ENCODE measurements at places on chromosomes 16 and 17. TPM values are rescaled to one million over a fixed set of nuclear protein-coding genes. Genes with fewer than 3 reads are reported as not detected.

Gene ITGAX
- total RNA-seq, result 0.42 TPM

Gene MFAP4
- total RNA-seq, result 0.69 TPM

Gene TBC1D16
- 20.3 TPM for total RNA-seq

Gene THOC6
- total RNA-seq, result 24.0 TPM

DNA sequence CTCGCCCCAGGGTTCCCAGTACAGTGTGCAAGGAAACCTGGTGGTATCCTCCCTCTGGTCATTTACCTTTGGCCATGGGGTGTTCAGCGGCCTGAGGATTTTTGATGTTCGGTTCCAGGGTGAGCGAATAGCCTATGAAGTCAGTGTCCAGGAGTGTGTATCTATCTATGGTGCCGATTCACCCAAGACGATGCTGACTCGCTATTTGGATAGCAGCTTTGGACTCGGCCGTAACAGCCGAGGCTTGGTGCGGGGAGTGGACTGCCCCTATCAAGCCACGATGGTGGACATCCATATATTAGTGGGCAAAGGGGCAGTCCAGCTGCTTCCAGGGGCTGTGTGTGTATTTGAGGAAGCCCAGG lies 1.2 kb downstream of the AOC2 start:
- DNase-seq, result no peak

DNA sequence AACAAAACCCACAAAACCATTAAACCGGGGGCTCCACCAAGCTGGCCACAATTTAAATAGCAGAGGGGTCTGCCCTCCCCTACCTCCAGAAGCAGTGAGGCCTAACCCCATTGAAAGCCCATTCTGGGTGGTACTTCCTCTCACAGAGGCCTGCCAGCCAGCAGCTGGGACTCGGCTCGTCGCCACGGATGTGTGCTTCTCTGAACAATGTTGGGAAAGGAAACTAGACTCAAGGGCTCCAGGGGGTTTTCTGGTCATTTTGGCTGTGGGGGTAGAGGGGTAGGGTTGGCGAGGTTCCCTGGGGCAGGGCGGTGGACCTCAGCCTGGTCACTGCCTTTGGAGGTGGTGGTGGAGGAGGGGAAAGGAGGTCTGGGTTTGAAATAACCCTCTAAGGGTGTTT lies 4.7 kb upstream of the PLCG2 start:
- DNase-seq, result no peak

GRCh38 chr17:80995131-80995530 lies 3.5 kb downstream of the CHMP6 start:
- DNase-seq, result no peak

DNA sequence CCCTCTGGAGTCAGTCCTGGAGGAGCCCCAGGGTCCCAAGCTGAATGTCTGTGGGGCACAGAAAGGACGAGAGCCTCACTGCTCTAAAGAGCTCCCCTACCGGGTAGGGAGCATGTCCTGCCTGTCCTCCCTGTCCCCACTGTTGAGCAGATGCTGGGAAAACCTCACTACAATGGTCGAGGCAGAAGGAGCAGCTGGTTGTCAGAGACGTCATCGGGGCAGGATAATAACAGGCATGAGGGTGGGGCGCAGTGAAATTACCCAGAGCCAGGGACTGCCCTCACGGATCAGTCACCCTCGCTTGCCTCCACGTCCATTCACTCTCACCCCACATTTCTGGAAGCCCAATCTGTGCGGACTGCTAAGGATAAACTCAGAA lies 538 bp downstream of the TM4SF5 start:
- no peak for DNase-seq

DNA sequence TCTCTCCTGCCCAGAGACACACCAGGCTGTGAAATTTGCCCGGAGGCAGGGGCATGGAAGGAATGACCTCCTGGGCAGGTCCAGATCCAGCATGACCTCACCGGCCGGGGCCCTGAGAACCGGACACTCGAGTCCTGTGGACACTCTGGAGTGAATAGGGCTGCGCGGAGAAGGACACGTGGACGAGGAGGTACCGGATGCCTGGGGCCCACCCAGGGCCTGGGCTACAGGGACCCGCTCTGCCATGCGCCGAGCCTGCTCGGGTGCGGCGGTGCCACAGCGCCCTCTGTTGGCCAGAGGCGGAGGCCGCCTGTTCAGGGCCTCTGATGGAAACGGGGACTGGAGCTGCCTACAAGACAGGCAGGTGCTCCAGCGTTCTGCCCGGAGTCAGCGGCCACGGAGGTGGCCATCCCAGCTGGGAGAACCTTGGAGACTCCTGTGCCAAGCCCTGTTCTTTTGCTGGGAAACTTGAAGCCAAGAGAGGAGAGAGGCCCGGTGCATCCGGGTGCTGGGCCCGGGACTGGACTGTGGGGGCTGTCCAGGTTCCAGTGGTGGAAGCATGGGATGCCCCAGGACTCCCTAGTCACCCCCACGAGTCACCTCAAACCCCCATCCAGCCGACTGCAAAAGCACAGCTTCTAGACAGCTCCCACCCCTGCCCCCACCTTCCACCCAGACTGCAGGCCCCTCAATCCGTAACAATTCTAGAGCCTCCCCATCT lies 19.3 kb upstream of the NXPH3 start:
- peak; percentile 74 for DNase-seq
